NCI-H1436 treated with DMSO at 0.1 percent for 48 hours (cell line): ENCODE measurements at places on chromosomes 16 and 17.

- no peak for DNase-seq
These were observed 140.0 kb upstream of the DNAH9 start for GRCh38 chr17:11458279-11458678.

DNA sequence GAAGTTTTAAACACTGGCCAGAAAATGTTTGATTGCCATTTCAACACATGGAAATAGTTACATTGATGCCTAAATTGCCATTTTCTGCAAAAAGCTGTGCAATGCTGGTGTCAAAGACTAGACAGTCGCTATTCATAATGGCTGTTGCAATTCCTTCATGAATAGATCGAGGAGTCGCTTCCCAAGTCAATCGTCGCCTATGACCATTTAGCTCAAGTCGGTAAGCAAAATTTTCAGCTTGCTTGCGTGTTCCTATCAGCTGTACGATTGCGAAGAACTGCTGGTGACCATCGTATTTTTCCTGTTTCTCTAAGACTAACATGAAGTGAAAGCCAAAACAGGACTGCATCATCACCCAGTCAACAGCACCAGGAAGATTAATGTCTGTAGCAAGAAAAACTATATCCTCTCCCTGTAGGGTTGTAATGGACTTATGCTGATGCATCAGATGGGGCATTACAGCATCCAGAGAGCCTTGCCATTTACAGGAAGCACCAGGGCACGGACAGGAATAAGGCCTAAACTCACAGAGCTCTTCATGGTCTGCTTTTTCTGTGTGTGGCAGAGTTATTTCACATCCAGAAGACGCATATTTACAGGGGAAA lies 23.6 kb downstream of the SIAH1 start:
- DNase-seq, result no peak

- no peak for DNase-seq
These were observed 7.6 kb downstream of the KRT33A start for GRCh38 chr17:41343029-41343428.

- DNase-seq, result no peak
These were observed 1.1 kb downstream of the SEZ6L2 start for GRCh38 chr16:29898135-29898803.

DNA sequence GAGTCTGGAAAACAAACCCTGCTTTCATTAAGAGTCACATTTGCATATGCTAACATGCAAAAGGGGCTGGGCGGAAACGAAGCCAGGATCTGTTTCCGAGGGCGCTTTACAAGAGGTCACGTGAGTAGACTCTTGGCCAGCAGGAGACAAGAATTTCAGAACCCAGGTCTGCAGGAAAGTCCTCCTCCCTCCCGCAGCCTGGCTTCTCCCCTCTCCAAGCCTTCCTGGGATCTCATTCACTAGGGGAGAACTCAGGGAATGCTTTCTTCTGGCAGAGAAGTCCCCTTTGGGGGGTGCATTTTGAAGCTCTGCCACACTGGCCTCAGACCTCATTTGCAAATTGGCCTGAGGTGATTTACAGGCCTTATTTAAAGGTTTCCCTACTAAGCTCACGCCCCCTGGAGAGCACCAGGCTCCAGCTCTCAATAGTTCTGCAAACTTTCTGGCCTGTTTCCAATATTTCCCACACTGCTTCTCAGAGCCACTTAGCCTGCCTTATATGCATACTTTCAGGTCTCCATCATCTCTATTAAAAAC lies 57.2 kb upstream of the CACNG5 start:
- DNase-seq, result no peak

- no peak for DNase-seq
These were observed 23.9 kb upstream of the CCL1 start for GRCh38 chr17:34386697-34387550.

GRCh38 chr17:72609501-72609900 lies 483.0 kb downstream of the SLC39A11 start:
- DNase-seq, result no peak

- no peak for DNase-seq
These were observed 44.8 kb upstream of the CLEC18B start for GRCh38 chr16:74465851-74466685.

DNA sequence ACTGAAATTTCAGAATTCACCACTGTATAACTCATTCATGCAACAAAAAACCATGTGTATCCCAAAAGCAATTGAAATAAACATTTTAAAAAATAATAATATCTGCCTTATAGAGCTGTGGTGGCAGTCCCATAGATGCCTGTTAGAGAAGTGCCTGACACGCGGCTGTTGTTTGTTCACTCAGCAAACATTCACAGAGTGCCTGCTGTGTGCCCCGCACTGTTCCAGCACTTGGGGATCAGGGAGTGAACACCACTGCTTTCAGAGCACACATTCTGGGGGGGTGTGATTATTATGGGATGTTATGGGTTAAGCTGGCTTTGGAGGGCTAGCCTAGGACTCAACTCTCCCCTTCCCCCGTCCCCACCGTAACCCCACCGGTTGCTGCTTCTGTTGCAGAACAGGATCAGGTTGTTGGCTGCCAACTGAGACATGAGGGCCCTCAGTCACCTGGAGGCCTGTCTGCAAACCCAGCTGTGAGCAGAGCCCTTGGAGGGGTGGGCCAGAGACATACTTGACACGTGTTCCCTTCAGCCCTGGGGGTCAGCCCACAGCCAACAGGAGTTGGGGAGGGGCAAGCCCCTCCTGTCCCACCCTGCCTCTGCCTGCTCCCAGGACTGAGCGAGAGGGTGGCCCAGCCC lies 103.3 kb upstream of the CIBAR2 start:
- no peak for DNase-seq

- no peak for DNase-seq
These were observed 188.8 kb downstream of the PRKCA start for GRCh38 chr17:66491213-66491612.

DNA sequence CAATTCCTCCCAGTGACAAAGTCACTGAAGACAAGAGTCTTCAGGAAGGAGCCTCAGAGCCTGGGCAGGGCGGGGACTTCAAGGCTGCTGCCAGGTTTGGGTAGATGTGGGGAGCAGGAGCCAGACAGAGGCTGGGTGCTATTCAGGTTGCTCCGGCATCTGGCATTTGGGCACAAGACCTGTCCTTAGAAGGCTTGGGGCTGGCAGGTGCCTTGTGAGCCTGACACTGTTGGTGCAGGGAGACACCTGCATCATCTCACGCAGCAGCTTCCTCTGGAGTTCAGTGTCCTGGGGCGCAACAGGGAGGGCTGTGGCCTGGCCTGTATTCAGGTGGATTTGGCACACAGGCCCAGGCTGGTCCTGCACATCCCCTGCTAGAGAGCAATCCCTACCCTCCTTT lies 65.0 kb downstream of the MPRIP start:
- DNase-seq, result no peak

- DNase-seq, result no peak
These were observed 31.2 kb downstream of the NSMCE1 start for GRCh38 chr16:27237219-27238015.

GRCh38 chr16:88783391-88784073 lies 1.5 kb downstream of the PIEZO1 start:
- no peak for DNase-seq

- DNase-seq, result no peak
These were observed 19.1 kb downstream of the GPR142 start for GRCh38 chr17:74386386-74386785.

DNA sequence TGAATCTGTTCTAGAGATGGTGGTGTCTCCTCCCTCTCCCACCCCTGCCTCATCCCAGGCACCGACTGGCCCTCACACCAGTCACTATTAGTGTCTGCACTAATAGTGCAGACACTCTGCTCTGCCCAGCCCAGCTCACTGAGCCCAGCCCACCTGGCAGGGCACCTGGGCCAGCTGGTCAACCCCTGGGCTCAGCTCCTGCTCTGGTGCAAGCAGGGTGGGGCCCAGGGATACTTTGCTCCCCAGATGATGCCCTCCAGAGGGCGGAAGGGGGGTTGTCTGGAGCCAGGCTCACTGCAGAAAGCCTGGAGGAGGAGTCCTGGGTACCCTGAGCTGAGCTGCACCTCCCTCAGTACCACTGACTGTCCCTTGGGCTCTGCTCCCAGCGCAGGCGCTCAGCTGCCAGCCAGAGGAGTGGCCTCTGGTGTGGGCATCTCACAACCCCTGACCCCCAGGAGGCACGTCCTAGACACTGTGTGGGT lies 14.5 kb downstream of the RAB11FIP4 start:
- DNase-seq, result no peak

GRCh38 chr17:4162321-4162720 lies 19.3 kb downstream of the CYB5D2 start:
- DNase-seq, result no peak

DNA sequence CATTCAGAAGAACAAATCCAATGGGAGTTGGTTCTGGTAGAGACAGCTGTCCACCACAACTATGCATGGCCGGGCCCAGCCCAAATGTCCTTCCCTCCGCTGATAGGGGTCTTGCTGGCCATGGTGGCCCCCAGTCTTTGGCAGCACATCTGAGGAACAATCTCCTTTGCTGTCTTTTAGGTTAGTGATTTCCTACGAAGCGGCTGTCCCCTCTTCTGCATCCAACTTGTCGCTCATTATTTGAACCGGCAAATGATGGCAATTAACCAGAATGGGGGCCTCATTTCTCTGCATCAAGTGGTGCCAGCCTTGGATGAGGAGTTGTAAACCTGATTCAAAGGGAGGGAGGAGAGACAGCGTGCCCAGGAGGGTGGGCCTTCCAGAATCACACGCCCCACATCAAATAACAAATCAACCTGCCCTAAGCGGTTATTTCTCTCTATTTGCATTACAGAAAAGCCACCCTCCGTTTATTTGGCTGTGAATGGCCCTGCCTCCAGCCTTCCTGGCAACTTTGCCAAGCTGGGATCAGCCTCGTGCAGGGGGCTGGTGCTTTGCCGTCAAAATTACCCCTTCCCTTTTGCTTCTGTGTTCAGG lies 156.5 kb downstream of the RGS9 start:
- no peak for DNase-seq

- no peak for DNase-seq
These were observed 742 bp upstream of the FBXO31 start for GRCh38 chr16:87384162-87384874.

DNA sequence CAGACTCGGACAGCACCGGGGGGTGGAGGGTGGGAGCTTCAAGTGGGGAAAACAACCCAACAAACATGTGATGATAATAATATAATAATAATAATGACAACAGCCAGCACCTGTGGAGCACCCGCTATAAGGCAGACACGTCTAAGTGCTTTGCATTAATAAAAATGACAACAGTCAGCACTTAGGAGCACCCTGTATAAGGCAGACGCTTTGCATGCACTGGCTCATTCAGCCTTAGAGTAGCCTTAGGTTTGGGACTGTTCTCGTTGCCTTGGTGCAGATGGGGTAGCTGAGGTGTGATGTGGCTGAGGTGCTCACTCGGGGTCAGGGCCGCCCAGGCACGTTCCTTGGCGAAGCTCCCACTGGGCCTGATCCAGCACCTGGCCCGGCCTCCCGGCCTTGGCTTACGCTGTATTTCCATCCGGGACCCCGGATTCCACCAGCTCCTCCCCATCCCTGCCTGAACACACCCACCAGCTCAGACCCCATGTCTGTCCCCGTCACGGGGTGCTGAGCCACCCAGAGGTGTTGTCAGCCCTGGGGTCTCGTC lies 144.0 kb upstream of the CIBAR2 start:
- no peak for DNase-seq

DNA sequence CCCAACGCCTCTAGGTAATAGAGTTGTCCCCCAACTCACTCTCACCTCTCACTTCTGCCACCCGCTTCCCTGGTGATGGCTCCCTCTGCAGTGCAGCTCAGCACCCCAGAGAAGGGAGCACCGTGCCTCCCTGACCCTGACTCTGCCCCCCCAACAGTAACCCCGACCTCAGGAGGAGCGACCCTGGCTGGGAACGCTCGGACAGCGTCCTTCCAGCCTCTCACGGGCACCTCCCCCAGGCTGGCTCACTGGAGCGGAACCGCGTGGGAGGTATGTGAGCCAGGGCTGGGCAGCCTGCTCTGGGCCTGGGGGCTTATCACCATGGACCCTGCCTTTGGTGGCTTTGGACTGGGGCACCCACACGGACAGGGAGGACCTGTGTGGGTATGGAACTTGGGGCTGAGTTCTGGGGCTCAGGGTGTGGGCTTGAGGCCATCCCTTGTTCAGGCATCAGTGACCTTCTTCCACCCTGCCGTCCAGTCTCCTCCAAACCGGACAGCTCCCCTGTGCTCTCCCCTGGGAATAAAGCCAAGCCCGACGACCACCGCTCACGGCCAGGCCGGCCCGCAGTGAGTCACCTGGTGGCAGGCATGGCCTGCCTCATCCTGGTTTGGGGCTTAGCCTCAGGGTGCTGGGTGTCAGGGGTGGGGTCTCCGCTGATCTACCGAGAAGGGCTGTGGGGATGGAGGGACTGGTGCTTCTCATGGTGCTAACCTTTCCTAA lies 6.7 kb upstream of the C17orf107 start:
- DNase-seq, result no peak

DNA sequence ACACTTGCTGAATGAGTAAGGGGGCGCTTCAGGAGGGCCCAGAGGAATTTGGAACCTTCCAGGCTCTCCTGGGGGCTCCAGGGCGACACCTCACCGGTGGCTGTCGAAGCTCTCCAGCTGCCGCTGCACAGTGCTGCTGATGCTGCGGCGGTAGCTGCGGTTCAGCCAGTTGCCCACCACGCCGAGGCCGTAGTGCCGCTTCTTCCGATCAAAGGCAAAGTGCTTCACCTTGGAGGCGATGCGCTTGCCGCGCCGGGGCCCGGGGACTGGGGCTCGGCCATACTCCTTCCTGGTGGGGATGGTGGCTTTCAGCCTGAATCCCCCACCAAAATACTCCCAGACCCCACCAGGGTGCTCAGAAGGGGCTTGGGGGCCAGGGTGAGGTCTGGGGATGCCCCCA lies 9.3 kb downstream of the AANAT start:
- no peak for DNase-seq

DNA sequence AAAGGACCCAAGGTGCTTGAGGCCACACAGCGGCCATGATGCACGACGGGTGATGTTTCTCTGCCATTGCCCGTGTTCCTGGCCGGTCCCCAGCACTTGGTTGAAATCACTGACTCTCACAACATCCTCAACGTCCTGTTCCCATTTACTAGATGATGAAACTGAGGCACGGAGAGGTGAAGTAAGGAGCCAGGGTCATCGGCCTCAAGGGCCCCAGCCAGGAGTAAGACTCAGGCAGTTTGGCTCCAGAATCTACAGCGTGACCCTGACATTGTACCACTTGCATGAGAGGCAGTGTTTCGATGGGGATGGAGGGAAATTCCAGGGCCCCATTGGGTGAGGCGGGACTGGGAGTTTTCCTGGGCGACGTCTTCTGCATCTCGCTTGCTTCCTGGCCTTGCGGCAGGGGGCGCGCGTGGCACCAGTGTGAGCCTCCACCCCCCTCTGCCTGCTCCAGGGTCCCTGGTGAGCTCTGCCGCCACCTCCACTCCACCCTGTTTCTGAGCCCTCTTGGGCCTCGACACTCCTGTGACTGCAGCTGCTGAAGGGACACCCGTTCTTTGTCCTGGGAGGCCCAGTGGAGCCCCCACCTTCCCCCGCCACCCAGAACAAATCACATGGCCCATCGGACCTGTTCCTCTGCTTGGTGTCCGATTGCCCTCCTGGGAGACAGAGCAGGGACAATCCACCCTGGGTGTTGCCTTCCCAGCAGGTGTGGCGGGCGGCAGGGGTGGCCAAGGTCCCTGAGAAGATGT lies 133.0 kb upstream of the GSE1 start:
- DNase-seq, result peak; percentile 61

- DNase-seq, result no peak
These were observed 483.0 kb downstream of the TMEM114 start for GRCh38 chr16:8107296-8107695.

- DNase-seq, result no peak
These were observed at the start of gene NPTX1 for GRCh38 chr17:80475910-80476876. TSS of gene NPTX1 (minus strand) at chr17:80476607. CDS start at chr17:80476446, 161 bp downstream.
